ENCODE measurements at places on chromosomes 3 and 15. TPM values are rescaled to one million over a fixed set of nuclear protein-coding genes. Genes with fewer than 3 reads are reported as not detected.

DNA sequence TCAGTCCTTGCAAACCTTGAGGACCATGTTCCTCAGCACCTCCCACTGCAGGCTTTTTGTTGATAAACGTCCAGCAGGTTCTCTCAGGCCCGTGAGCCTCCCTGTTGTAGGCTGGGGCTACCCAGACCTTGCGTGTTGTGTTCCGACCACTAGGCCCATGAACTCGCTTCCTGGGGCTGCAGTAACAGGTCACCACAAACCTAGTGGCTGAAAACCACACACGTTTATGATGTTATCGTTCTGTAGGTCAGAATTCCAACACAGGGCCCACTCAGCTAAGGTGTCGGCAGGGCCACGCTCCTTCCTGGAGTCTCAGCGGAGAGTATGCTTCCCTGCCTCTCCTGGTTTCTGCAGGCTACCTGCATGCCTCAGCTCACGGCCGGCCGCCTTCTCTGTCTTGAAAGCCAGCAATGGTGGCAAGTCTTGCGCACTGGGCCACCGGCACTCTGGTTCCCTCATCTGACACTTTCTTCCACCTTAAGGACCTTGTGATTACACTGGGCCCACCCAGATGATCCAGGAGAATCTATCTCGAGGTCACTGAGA is 60.8 kb downstream of the ATP10A start:
- DNase-seq: no peak

The PAK2 gene
- 58.5 TPM for total RNA-seq

DNA sequence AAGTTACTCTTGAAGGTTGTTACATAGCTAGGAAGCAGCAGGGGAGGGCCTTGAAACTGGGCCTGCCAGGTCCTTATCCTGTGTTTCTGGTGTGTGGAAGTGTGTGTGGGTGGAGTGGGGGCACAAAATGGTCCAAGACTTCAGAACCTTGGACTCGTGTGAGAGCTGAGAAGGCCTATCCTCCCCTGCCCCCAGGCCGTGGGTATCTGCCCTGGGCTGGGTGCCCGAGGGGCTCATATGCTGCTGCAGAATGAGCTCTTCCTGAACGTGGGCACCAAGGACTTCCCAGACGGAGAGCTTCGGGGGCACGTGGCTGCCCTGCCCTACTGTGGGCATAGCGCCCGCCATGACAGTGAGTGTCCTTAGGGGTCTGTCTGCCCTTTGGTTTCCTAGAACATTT is 4.5 kb downstream of the CHRD start:
- DNase-seq: no peak

DNA sequence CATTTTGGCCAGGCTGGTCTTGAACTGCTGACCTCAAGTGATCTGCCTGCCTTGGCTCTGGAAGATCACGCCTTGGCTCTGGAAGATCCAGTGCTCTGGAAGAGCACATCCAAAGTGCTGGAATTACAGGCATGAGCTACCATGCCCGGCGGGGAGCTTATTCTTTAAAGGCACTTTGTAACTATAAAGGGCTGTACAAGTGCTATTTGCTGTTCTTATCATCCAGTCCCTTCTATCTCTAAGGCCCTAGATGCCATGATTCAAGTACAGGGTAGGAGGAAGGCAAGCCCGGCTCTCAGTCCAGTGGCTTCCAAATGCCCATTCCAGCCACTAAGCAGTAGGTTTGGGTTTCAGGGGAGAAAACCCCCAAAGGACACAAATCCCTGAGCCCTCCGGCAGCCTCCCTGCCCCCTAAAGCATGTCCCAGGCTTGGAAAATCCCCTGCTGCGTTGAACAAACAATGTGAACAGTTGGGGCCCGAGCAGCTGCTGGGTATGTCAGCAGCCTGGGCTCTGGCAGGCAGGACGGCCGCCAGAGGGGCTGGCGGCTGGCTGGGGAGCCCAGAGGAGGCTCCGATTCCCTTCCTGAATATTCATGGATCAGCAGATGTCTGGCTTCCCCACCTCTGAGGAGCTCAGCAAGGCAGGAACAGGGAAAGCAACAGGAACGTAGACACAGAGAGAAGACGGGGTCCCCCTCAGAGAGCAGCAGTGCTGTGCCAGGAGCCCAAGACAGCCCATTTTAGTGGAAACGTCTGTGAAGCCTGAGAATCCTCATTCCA is 7.7 kb downstream of the IGDCC4 start:
- DNase-seq: no peak

The PLA2G4F gene
- not detected for total RNA-seq

DNA sequence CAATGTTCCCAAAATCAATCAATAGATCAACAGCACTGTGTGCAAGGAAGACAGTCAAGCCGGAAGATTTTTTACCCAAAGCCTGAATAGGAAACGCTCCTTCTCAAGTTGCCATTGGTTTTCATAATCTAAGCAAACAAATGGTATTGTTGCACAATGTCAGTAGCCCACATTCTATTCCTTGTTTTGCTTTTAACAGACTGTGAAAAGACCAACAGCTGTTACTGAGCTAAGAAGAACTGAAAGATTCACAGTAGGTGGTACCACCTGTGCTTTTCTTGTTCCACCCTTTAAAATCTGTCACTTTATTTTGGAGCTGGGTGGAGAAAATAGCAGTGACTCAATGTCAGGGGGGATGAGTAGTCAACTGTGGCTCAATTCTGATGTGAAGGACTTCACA is 357.5 kb upstream of the CADM2 start:
- no peak for DNase-seq

The FGD5 gene
- 8.8 TPM for total RNA-seq

GRCh38 chr3:193816656-193817311 is 223.8 kb downstream of the OPA1 start:
- peak; percentile 56 for DNase-seq

The SCN11A gene
- total RNA-seq: 0.68 TPM

GRCh38 chr3:55796533-55796932 is 309.4 kb upstream of the WNT5A start:
- no peak for DNase-seq

DNA sequence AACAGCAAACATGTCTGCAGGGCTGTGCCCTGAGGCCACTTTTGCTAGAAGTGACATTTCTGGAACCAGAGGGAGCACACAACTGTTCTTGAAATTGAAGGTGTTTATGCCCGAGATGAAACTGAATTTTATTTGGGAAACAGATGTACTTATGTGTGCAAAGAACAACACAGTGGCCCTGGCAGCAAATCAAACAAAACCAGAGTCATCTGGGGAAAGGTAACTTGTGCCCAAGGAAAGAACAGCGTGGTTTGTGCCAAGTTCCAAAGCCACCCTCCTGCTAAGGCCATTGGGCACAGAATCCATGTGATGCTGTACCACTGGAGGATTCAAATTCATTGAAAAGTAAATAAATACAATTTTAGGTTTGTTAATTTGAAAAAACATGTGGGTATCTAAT is 31.2 kb upstream of the RARRES1 start:
- no peak for DNase-seq

DNA sequence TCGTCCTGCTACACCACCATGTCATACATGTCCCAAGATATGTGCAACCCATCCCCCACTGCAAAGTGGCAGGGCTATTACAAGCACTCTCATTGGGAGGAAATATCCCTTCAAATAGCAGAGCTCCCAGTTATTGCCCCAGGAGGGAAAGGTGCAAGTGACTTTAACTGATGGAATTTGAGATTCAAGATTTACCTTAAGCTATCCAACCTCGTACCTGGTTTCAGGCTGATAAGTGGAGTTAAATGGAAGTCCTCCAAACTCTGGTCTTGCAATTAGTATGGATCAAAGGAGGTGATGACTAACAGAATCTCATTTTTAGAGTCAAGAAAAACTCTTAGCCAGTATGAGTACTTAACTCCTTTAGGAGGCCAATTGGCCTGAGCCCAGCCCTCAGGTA is 2.1 kb downstream of the SLCO2A1 start:
- no peak for DNase-seq

The CLEC3B gene
- total RNA-seq: 11.1 TPM

The RYK gene
- total RNA-seq: 46.7 TPM

- peak; percentile 60 for DNase-seq
Observed at GRCh38 chr15:43872416-43873020, 45.7 kb downstream of the WDR76 start.

DNA sequence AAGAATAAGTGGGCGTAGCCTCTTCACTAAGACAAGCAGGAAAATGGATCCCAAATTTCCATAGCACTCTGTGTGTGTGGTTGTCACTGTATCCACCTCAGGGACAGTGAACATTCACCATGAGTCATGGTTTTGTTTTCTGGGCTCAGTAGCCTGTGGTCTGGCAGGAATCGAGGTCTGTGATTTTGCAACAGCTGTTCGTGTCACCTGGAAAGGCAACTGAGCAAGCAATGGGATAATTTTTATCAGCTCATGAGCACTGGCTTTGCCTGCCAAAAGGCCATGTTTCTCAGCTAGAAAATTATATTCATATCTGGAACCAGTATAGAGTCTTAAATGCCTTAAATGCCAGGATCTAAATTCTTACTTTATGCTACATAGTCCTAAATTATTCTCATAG is 60.9 kb downstream of the STRIT1 start:
- DNase-seq: no peak

DNA sequence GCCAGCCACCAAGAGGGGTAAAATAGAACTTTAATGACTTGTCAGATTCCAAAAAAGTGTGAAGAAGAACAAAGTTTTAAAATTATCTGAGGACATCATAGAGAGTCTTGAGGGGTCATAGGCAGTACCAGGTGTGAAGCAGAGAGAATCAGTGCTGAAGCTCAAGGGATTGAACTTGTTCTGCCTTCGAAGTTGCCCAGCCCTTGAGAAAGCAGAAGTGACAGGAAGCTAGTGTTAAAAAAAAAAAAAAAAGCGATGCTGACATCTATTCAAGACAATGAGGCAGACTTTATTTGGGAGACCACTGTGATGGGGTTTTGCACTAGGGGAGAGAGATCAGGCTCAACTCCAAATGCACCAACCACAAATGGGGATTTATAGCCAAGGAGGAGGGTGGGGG is 21.8 kb downstream of the FBXO22 start:
- DNase-seq: no peak

DNA sequence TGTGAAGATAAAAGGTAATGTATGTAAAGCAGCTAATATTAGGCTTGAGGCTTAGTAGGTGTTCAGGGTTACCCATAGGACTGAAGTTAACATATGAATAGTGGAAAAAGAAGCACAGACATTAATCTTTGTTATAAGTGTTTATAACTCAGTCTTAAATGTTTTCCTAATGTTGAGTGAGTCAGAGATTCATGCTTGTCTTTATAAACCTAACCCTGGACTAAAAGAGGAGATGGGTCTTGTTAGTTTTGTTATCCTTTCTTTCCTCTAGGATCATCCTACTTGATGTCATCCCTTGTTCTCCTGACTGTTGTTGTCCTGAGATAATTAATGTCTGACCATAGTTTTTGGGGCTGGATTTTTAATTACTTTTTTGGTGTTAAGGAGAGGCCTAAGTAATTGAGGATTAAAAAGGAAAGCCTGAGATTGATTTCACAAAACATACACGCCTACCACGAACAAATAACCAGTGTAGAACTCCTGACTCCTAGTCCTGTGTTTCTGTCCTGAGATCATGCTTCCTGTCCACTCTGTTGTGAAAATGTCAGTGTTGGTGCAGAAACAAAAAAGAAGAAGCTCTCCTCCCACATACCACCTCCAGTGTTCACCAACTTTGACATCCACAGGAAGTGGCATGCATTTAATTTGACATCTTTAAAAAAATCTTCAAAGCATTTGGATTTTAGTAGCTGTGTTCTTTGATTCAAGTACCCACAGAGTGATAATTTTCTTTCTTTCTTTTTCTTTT is 8.4 kb downstream of the MITF start:
- no peak for DNase-seq

DNA sequence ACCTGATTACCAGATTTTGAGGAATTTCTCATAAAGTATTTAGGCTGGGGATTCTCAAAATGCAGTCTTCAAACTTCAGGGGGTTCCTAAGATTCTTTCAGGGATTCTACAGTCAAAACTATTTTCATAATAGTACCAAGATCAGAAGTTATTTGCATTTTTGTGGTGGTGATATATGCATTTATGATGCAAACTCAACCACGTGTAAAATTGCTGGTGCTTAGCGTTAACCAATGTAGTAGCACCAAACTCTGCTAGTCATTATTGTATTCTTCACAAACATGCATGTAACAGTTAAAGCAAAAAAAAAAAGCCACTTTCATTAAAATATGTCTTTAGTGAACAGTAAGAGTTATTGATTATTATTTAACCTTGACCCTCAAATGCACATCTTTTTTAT is 274.9 kb upstream of the DNAJC19 start:
- no peak for DNase-seq

- DNase-seq: no peak
Observed at GRCh38 chr15:63474810-63475316, 29.5 kb upstream of the USP3 start.

The CASR gene
- total RNA-seq: 0.10 TPM

DNA sequence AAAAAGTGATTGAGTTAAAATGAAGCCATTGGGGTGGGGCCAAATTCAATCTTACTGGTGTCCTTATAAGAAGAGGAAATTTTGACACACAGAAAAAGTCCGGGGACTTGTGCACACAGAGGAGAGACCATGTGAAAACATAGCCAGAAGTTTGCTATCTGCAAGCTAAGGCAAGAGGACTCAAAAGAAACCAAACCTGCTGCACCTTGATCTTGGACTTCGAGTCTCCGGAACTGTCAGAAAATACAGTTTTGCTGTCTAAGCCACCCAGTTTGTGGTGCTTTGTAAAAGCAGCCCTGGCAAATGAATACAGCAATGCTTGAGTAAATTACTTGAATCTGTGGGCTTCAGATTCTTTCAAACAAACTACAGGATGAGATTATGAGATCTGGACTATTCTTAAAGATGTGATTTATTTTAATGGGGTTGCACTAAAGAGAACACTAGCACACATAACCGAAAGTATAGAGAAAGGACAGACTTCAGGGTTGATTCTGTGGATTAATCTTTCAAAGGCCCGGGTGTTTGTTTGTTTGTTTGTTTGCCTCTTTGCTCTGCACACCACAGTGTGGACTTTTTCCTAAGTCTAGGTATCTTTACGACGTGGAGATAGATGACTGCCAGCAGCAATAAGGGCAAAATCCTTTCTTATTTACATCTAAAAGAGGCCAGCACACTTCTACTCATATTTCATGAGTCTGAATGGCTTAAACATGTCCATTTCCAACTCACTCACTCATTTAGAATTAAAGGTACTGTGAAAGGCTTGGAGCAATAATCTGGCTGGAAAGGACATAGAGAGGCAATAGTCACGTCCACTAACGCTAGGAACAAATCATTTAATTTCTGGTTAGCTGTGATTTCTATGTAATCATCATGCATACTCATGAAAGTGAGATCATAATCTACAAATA is 53.9 kb upstream of the SSR3 start:
- no peak for DNase-seq

- DNase-seq: peak; percentile 41
Observed at GRCh38 chr3:187743195-187744141, 1.8 kb downstream of the BCL6 start.

The ACTR8 gene
- total RNA-seq: 39.3 TPM

The GOLGA8R gene
- total RNA-seq: 6.7 TPM

DNA sequence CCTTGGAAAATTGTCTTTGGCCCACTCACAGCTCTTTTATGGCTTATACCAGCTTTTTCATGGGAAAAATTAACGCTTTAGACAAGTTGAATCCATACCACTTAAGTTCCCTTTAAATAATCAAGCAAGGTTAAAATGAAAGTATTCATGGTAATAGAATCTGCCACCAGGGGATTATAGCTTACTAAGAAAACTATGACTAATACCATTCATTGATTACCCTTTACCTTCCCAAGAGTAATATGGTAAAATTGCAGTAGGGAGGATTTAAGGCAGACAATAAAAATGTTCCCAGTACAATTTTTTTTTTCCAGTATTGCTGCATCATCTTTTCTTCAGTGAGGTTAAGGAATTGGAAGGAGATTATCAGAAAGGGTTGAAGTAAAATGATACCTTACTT is 641.1 kb upstream of the NAALADL2 start:
- no peak for DNase-seq

- no peak for DNase-seq
Observed at GRCh38 chr3:123046262-123047061, 18.9 kb upstream of the SEMA5B start.
